ENCODE measurements at places on chromosomes 5 and 9.

GRCh38 chr5:146878476-146879172, at the start of gene PPP2R2B:
TSS of gene PPP2R2B (minus strand) at chr5:146878757.
- peak; percentile 48 for DNase-seq

DNA sequence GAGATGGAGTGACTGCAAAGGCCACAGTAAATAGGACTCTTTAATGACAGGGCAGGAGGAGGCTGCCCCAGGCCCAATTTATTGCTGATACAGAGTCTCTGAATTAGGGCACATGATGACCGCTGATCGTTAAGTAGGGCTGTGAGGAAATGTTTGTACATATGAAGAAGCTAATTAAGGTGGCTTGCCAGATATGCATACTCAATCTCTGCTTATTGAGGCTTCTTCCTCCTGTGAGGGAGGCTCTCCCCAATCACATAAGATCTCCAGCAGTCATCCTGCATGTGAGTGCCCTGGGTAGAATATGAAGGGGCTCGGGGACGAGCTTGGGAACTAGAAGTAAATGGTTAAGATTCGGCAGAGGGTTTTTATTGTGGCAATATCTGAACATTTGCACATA, 8.2 kb upstream of the CD180 start:
- DNase-seq, result no peak

GRCh38 chr5:4156889-4157288, 561.3 kb downstream of the IRX1 start:
- DNase-seq, result no peak

GRCh38 chr9:16307626-16308195, 562.8 kb downstream of the BNC2 start:
- no peak for DNase-seq

- peak; percentile 36 for DNase-seq
These were observed 25.1 kb upstream of the CD180 start for GRCh38 chr5:67221487-67222242.

GRCh38 chr5:115813719-115814118, 2.7 kb downstream of the CDO1 start:
- peak; percentile 37 for DNase-seq

DNA sequence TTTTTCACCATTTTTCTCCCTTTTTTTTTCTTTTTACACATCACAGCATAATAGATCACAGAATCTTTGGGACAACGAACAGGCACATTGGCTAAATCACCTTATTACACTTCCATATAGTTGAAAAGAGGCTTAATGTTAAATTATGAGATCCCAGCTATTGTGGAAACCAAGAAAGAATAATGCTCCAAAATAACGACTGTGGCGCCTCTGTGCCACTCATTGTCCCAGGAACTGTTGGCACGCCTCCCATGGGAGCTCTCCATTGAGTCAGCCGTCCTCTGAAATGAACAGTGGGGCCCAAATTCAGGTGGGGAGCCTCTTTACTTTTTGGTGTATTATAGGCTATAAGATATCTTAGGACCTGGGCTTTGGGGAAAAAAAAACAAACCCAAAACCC, 82.2 kb upstream of the NFIB start:
- no peak for DNase-seq

DNA sequence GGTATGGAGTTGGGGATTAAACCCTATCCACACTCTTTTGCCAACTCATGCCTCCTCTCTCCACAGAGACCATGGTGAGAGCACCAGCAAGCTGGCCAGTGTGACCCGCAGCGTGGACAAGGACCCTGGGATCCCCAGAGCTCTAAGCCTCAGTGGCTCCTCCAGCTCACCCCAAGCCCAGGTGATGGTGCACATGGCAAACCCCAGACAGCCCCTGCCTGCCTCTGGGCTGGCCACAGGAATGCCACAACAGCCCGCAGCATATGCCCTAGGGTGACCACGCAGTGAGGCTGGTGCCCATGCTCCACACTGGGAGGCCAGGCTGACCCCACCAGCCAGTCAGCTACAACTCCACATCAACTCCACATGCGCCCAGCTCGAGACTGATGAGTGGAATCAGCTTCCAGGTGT, 11.5 kb upstream of the CARD19 start:
- DNase-seq, result no peak

DNA sequence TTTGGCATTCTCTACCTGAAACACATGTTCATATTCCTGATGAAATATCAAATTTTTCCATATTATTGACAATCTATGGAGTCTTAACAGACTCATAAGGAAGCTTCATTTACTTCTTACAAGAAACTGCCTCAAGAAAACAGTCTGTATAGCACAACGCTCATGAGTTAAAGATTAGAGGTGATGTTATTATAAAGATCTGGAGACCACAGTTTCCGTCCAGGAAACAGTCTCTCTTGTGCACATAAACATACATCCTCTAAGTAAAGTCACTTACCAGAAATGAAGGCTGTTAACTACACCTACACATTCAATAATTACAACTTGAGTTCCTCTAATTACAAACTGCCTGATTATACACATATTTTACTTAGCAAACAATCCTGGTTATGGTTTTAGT, 86.9 kb downstream of the RAPGEF6 start:
- DNase-seq, result no peak

GRCh38 chr9:127158786-127159324, 36.4 kb upstream of the ANGPTL2 start:
- no peak for DNase-seq

- DNase-seq, result no peak
These were observed 374.7 kb downstream of the TAF11L14 start for GRCh38 chr5:18008940-18009339.

DNA sequence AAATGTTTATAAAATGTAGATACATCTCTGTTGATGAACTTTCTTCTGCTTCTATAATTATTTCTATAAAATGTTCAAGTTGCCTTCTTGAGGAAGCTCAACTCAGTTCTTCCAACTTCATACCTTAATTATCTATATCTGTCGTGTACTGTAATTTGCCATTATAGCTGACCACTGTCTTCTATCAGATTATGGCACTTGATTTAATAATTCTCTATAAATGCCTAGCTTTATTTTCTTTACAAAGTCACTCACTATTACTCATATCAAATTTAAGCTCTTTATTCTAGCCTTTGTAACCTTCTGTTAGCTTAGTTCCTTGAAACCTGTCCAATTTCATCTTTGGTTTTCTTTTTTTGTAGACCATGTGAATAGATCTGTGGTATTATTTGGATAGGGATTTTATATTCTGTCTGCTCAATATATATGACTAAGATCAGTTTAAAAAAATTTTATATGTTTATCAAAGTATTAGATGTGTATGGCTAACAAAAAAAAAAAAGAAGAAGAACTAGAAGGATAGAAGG, 39.5 kb downstream of the SMC5 start:
- no peak for DNase-seq

DNA sequence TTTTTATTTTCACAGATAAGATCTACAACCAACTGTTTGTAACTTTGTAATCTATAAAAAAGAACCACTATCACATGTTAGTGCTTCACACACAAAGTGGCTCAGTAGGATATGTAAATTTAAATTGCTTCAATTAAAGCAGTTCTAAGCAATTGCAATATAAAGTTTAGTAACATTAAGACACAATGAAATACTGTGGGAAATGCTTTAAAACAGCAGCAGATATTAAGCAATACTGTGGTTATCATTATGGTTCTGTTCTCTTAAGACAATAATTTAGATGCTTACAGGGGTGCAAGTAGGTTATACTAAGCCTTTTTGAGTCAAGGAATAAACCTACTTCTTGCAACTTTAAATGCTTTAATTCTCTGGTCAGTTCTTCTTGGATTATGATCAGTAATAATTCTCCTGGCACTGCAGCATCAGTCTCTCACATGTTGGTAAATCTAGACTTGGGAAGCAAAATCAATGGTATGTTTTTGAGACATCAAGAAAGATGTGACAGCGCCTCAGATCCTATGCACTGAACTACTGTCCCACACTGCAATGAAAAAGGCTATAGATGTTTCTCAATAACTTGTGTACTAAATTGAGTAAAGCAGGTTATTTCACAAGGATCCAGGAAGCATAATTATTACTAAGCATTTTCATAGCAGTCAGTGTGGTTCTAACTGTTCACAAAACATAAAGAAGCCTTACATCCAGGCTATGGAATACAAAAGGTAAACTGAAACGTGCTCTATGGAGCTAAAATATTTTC, 338.7 kb upstream of the PDE4D start:
- DNase-seq, result no peak

GRCh38 chr5:133227082-133227481, 175.3 kb downstream of the HSPA4 start:
- no peak for DNase-seq

Data from stimulated activated naive CD8-positive, alpha-beta T cell treated with anti-CD3 and anti-CD28 coated beads, Interleukin-15, amount 100 ng/mL, for 72 hours (primary cell).